ENCODE measurements at places on chromosomes 1 and 21.

DNA sequence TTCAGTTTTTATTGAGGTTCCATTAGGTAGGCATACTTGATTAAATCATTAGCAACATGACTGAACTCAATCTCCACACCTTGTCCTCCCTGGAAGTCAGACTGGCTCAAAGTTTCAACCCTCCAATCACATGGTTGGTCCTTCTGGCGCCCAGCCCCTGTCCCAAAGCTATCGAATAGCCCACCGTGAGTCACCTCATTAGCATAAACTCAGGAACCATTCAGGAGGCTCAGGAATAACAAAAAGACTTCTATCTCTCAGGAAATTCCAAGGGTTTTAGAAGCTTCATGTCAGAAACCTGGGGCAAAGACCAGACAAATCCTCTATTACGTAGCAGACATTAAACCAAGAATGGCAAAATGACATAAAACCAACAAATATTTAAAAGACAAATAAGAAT lies 78.6 kb downstream of the RGS2 start:
- DNase-seq, result no peak

- no peak for DNase-seq
Observed at GRCh38 chr1:1594602-1595260, 5.2 kb downstream of the FNDC10 start.

- no peak for DNase-seq
Observed at GRCh38 chr1:178648151-178648550, 76.9 kb upstream of the RALGPS2 start.

DNA sequence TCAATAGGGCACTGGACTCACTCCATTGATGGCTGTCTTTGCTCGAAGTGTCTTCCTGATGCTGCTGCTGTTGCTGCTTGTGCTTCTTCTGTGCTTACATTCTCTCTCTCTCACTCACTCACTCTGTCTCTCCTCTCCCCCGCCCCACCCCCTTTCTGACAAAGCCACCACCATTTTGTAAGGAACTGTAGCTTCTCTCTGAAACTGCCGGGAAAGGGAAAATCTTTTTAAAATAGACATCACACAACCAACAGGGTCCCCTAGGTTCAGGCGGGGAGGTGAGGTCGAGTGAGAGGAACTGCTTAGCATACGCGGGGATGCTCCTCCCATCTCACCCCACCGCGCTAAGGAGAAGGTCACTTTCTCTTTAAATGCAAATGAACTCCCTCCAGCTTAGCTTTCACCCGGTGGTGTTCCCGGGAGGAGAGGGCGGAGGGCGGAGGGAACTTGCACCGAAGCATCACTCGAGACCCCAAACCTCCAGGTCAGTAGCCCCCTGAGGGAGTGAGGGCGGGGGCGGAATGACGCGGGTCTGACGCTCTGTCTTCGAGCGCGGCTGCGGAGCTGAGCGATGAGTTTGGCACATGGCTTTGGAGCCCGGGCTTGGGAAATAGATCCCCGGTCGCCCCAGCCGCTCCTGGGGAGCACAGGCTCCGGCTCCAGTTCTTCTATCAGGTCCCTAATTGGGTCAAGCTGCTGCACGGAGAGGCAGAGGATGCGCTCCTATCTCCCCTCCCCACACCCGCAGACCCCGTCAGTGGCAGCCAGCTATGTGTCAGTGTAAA lies at the start of gene CCDC28B:
Gene CCDC28B (plus strand): TSS at position 370 of the 785 bp plus-strand sequence. CDS start 1,341 bp downstream, outside the sequence.
- peak; percentile 68 for DNase-seq

- DNase-seq, result no peak
Observed at GRCh38 chr1:27318136-27318535, 3.8 kb upstream of the TMEM222 start.

DNA sequence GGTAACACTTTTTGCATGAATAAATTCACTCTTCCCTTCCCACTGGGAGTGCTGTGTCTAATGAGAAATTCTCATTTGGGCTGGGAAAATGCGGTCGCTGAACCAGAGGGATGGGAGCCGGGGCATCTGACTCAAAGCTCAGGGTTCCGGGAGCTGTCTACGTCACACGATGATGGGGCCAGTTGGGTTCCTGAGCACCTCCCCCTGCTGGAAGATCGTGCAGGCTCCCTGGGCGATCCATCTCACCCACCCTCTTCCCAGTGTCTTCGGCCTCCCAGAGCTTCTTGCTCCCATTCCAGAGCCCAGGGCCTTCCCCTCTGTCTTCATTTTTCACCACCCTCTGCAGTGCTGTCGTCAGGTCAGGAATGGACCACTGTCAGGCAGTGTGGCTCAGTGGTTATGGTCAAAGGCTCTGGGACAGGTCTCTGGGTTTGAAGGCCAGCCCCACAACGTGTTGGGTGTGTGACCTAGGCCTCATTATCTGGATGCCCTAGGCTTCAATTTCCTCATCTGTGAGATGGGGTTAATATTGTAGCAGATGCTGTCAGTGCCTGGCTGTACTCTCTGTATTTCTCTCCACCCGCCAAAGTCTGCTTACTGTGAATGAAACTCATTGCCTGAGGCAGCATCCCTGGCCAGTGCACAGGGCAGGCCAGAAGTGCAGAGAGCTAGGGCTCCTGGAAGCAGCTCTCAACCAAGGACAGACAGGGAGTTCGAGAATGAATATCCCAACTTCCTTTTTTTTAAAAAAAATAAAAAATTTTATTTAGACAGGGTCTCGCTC lies 31.8 kb downstream of the IGSF21 start:
- no peak for DNase-seq

GRCh38 chr1:192904438-192904895 lies 95.6 kb downstream of the RGS2 start:
- DNase-seq, result no peak
